ENCODE measurements at places on chromosomes 7 and 10.

DNA sequence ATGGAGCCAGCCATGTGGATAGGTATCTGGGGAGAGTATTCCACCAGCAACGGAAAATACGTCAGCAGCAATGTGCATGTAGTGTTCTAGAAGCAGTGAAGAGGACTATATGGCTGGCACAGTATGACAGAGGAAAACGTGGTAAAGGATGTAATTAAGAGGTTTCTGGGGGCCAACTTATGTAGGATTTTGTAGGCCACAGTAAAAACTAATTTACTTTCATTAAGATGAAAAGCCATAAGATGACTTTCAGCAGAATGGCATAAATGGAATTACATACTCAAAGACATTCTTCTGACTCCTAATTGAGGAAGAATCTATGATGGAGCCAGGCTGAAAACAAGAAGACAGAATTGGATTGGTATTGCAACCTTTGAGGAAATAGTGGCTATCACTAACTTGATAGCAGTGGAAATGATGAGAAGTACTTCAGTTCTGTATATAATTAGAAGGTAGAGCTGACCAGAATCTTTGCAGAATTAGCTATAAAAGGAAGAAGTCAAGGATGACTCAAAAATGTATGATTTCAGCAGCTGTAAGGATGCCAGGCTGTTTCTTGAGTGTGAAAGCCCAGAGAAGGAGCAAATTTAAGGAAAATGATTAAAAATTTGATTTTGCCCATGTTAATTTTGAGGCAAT is 156.7 kb downstream of the MBL2 start:
- no peak for DNase-seq

GRCh38 chr10:102791754-102792395 is 45.3 kb downstream of the CYP17A1 start:
- DNase-seq, result no peak

DNA sequence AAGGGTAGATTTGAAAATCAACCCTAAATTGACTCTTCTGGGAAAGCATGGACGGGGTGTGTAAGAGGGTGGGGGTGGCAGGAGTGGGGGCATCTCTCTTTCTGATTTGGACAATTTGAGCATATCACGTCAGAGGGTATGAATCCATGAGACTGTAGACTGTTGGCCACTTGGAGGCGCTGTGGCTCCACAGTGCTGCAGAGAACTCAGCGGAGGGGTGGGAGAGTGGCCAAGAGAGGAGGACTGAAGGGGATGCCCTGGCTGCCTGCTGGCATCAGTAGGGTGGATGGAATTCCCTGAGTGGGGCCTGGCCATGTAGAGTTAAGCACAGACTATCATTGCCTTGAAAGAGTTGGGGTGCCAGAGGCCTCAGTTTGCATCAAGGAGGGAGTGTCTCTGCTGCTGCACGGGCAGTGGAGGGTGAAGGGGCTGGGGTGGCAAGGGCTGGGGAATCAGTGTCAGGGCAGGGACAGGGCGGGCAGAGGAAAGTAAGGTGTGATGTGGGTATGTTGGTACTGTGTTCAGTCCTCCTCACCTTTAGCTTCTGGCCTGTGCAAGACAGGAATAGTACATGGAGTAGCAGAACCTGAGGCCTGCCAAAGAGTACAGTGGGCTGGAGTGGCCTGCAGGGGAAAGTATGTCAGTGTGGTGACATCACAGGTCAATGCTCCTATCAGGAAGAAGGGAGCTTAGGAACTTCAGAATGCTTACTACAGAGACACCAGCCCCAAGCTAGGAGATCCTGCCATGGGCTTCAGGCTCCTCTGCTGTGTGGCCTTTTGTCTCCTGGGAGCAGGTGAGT is 133.5 kb upstream of the PRSS58 start:
- DNase-seq, result peak; percentile 86

DNA sequence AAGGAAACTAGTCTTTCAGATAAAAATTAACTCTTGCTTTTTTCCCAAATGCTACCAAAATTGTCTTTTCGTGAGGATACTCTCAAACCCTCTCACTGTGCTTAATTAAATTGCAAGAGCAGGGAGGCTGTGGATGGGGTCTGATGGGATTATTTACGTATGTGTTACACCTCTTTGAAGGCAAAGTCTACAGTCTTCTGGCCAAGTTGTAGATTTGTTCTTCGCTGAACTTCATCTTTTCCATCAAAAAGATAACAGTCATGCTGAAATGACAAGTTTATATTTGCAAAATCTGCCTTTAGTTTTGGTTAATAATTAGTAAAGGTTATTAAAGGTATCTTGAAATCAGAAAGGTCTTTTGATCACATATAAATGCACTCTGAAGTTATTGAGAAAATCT is 22.7 kb downstream of the A1CF start:
- DNase-seq, result no peak

DNA sequence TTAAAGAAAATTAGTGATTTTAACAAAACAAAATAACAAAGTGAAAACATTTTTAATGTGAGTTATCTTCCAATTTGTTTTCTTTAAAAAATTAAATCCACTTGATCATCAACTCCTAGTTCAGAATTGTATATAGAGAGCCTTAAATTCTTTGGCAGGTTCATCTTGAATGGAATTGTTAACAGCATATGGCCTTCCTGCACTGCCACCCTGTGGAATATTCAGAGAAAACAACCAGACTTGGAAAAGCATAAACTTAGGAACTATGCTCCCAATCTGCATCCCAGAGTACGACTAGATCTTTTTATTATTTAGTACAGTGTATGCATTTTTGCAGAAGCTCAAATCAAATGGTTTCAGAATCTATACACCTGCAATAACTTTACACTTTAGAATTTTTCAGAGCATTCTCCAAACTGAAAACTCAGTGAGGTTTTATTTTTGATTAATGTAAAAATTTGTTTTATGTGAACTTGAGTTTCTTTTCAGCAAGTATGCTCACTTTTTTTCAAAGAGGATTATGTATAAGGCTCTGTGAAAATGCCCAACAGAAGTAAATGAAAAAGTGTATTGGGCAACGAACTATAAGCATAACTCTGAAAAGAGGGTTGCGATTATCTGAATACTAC is 44.9 kb upstream of the ANK3 start:
- DNase-seq, result no peak
